ENCODE measurements at places on chromosomes 2 and 18.

- DNase-seq: no peak
Measured at GRCh38 chr2:121382744-121383143, 97.7 kb upstream of the TFCP2L1 start.

DNA sequence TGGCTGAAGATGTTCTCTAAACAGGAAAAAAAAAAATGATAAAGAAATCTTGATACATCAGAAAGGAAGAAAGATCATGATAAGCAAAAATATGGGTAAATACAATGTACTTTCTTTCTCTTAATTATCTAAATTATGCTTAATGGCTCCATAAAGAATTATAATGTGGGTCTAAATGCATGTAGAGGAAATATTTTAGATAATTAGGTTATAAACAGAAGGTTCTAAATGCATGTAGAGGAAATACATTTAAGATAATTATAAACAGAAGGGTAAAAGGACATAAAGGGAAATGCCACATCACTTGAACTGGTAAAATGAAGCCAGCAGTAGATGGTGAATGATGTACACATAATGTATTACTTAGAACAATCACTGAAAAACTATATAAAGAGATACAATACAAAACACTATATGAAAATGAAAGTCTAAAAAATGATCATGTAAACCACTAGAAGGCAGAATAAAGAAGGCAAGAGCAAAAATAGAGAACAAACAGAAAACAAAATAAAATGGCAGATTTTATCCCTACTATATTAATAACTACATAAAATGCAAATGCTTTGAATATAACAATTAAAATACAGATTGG is 308.4 kb upstream of the CDH2 start:
- no peak for DNase-seq

- DNase-seq: no peak
Measured at GRCh38 chr18:45611943-45612342, 3.3 kb upstream of the SLC14A2 start.

DNA sequence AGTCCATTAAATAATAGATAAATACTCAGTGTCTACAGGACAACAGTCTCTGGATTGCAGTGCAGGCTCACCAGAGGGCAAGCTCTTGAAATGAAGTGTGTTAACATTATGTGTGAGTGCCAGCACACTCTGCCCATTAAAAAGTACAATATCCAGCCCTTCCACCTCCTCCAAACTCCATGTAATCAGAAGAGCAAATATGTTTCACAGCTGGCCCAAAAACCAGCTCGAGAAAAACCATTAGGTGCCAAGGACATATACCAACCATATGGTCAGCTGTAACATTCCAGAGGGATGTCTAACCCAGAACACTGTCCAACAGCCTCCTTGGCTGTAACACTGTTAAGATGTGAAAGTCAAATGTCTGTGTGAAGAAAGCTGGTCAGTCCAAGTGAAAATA is 112.2 kb downstream of the ZNF385B start:
- no peak for DNase-seq

DNA sequence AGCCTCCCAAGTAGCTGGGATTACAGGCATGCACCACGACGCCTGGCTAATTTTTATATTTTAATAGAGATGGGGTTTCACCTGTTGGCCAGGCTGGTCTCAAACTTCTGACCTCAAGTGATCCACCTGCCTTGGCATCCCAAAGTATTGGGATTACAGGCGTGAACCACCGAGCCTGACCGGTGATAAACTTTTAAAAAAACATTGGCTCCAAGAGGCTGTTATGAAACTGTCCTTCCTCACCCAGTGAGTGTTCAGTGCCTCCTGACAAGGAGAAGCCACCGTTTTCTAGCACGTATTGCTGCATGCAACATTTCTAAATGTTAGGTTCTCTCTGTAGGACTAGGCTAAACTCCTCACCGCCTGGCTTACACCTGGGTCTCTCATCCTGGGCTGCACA is 63.3 kb downstream of the EDAR start:
- DNase-seq: no peak

DNA sequence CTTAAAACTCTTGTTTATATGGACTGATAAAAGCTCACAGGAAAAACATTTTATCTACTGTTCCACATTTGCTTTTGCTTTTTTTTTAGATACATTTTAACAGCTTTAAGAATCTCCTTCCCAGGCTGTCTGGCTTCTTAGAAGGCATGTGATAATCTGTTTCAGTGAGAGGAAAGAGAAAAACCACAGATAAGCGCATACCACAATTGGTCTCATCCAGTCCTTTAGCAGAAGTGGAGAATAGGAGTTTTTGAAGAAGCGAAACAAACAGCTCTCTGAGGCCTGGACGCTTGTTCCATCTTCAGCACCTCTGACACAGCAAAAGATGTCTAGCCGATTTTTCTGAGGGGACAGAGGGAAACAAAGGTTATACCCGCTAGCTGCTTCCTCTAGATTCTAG is 37.6 kb downstream of the RMC1 start:
- DNase-seq: no peak

DNA sequence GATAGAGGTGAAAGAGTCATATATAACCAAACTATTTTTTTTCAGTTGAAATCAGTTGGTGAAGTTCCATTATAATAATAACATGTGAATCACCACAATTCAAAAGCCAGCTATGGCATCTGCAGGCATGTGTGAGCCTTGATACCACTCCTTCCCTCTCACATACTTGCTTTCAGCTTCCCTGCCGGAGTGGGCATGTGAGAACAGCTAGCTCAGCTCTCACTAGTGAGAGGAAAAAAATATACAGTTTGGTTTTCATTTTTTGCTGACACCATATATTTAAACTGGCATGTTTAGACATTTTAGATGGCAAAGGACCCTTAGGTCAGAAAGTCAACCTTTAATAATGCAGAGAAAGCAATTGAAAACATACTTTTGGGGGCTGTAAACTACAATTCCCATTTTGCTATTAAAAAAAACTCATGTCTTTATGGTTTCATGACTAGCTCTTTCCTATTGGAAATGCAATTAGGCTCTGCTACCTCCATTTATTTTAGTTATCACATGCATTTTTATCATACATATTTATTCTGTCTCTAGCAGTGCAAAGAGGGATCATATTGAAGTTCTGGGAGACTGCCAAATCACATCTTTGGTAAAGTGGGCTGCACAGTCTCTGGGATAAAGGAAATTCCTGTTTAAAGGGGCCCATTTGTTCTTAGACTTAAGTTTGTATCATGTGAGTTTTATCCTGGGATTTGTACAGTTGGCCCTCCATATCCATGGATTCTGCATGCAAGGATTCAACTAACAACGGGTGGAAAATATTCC is 33.2 kb upstream of the SLC40A1 start:
- DNase-seq: no peak

- no peak for DNase-seq
Measured at GRCh38 chr18:31695989-31696388, 11.6 kb upstream of the B4GALT6 start.

- DNase-seq: no peak
Measured at GRCh38 chr2:202074324-202074723, 1.3 kb downstream of the KIAA2012 start.

DNA sequence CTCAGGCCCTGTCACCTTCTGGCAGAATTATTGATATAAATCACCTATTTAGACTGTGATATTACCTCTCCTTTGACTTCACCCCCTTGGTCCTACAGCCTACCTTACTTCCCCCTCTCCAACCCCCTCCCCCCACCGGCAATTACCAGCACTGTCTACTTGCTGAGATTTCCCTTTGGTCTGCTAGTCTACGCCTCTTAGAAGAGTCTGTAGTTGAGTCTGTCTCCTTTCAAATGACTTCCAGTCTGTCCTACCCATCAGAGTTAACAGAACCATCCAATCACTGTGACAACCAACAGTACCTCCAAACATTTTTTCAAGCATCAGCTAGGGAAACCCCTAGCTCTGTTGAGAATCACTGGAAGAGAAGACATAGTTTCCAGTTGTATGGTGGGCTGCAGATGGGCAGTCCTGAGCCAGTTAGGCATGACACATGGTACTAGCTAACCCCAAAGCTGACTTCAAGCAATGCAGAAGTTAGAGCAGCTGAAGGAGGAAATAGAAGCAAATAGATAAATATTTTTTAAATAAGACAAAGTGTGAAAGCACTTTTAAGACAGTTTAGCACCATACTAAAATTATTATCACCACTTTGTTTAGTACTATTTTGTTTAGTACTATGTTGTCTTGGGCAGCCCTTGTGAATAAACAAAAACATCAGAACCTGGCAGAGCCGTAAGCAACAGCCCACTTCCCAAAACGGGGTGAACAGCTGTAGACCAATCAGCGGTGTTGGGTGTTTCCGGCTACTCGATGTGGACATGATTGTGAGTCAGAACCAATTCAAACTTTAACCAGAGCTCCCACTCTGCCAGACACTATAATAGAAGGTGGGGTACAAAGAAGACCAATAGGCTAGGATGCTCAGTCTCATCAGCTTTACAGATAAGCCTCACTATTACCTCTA is 2.7 kb upstream of the ASNSD1 start:
- peak; percentile 45 for DNase-seq

DNA sequence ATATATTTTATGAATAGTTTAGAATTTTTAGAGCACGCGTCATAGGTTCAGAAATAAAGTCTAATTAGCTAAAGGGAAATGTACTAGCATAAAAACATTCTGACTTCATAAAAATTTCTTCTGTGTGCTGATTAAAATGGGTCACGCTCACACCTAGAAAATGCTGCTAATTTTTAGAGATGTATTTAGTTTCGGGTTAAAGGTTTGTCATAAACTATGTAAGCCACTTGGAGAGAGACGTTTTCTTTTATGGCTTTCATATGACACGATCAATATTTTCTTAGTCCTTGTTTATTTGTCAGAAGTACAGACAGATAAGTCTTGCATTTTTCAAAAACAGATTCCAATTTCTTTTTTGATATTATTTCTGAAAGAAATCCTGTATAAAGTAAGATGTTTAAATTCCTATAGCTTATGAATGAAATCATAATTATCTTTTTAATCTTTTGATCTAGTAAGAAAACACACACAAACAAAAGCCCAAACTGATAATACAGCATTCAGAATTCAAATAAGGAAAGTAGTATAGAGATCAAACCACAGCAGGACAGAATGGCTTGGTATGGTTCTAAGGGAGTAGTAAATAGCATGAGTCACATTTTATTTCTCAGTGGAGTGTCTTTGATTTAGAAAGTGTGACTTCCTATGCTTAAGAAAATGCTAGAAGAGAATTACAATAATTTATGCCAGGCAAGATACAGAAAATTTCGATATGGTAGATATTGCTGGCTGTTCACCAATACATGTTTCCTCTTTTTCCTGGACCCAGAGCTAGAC is 236.6 kb downstream of the GPD2 start:
- no peak for DNase-seq

DNA sequence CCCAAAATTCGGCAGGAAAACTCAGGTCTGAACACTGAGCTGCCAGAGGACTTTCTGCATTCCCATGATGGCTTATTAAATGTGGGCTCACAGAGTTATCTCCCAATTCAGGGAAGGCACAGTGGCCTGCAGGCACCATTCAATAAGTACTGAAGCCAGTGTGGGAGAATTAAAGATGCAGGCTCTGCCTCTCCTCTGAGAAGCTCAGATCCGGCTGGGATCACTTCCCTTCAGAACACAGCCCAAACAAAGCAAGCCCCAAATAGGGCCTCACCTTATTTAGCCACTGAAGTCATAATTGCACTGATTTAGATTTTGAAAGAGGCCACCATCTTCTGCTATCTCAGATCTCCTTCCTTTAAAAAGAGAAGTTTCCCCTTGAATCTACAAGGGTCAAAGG is 94.3 kb downstream of the MAPK4 start:
- no peak for DNase-seq

DNA sequence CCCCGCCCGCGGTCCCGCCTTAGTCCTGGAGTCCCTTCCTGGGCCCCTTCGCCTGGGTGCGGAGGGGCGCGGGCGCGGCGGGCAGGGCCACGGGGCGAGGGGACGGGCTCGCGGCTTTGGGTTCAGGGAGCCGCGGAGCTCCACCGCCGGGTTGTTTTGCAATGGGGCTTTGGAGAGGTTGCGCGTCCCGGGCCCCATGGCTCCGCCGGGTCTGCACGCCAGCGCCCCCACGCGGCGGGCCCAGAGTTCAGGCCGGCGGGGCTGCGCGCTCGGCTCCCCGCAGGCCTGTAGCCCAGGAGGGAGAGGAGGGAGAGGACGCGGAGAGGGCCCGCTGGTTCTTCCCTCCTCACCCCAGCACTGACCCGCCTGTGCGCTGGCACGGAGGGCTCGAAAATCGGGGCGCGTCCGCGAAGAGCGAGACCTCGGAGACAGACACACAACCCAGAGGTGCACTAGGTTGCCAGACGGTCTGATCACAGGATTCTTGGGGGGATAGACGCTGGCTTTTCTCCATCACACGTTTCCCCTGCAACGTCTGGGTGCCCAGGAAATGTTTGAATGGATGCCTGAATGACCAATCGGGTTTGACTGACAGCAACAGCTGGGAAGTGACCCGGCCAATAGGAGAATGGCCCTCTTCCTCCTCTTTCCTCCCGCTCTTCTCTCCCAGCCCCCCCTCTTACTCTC is 4.9 kb upstream of the SIX2 start:
- DNase-seq: peak; percentile 87

DNA sequence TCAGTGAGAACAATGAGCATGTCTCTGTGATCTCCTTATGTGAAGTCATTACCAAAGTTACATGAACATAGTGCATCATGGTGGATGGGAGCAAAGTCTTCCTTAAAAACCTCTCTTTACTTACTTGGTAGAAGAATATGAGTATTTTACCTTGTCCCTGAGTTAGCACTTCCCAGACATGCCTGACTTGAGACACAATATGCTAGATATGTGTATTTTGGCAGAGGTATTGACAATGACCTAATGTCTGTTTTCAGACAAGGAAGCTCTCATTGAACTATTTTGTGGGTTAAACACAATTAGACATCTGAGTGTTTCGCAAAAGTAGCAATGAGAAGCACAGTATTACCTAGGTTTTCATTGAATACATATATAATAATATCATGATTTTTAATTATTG is 99.1 kb upstream of the MC4R start:
- DNase-seq: no peak

GRCh38 chr2:60957643-60958042 is 59.9 kb upstream of the PEX13 start:
- DNase-seq: no peak

- DNase-seq: no peak
Measured at GRCh38 chr2:181224866-181225265, 232.3 kb upstream of the ITGA4 start.

GRCh38 chr18:8351161-8351560 is 258.1 kb upstream of the RAB12 start:
- DNase-seq: no peak

DNA sequence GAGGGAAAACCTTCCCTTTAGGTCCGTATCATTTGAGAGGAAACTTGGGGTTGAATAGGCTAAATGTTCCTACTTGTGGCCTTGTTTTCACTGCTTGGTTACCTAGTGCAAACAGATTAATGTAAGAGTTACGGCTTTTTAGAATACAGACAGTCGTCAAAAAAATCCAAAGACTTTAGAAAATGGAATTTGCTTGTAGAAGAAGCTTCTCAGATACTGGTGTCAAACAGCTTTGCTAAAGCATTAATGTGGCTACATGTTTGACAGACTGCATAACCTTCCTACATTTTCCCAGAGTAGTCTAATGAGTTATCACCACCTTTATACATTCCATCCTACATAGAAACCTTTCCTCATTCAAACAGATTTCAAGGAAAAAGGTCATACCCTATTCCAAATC is 114.6 kb downstream of the FMNL2 start:
- no peak for DNase-seq

- peak; percentile 51 for DNase-seq
Measured at GRCh38 chr2:62627667-62628066, 77.8 kb upstream of the EHBP1 start.

GRCh38 chr2:57809230-57809629 is 237.4 kb upstream of the VRK2 start:
- DNase-seq: no peak

Data from ELF-1 (cell line).